NCI-H2029 (cell line): ENCODE measurements at places on chromosomes 1 and 21.

- DNase-seq: no peak
These were observed 41.3 kb downstream of the LRRC71 start for GRCh38 chr1:156961709-156962108.

DNA sequence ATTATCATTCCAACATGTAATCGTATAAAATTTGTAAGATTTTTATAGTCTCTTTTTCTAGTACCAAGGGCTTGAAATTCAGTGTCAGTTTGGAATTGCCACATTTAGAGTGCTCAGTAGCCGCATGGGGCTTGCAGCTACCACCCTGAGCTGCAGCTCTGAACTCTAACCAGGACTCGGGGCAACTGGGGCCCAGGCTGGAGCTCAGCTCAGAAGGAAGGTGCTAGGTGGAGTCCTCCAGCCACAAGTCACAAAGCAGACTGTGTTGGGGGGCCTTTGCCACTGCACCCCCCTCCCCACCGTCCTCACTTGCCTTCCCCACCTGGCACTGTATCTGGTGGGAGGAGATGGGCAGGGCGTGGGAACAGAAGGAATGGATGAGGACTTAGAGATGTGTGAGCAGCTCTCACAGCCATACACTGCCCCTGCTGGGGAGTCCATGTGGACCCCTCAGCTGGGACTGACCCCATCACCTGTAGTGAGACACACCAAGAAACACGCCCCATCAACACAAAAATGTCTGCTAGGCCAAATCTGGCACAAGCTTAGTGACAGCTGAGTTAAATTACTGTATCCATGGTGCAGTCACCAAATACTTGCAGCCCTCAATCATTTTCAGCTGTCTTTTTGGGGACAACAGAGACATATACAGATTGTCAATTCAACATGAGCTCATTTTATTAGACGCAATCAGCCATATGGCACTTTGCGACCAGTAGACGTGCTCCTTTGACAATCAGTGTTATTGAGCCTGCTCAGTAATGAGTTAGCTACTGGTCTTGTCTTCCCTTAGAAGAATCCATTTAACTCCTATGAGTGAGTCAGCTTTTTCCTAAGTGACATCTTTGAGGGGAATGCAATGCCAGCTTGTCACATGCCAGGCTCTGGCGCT lies 241.7 kb upstream of the RAB4A start:
- DNase-seq: no peak

DNA sequence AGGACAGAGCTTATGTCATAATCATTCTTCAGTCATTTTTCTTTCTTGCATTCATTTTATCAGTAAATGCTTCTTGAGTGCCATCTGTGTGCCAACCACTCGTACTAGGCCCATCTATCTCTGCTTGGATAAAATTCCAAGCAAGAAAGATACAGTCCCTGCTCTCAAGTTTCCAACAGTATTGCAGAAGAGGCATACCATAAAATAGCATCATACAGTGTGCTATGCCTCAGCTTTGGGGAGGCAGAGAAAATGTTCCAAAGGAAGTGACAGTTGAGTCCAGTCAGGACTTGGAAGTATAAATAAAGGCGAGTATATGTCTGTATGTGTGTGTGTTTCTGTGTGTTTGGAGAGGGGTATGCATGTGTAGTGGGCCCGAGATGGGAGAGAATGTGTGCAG lies 113.4 kb upstream of the HOOK1 start:
- DNase-seq: no peak

- DNase-seq: no peak
These were observed 138.1 kb upstream of the ADAMTS5 start for GRCh38 chr21:27104846-27105431.

- DNase-seq: peak; percentile 75
These were observed 19.2 kb upstream of the CDK18 start for GRCh38 chr1:205484985-205485967.
